ENCODE measurements at places on chromosomes 16 and 17. TPM values are rescaled to one million over a fixed set of nuclear protein-coding genes. Genes with fewer than 3 reads are reported as not detected.

The TMEM88 gene
- total RNA-seq, result 2.7 TPM

The SCGB1C2 gene
- total RNA-seq, result not detected

DNA sequence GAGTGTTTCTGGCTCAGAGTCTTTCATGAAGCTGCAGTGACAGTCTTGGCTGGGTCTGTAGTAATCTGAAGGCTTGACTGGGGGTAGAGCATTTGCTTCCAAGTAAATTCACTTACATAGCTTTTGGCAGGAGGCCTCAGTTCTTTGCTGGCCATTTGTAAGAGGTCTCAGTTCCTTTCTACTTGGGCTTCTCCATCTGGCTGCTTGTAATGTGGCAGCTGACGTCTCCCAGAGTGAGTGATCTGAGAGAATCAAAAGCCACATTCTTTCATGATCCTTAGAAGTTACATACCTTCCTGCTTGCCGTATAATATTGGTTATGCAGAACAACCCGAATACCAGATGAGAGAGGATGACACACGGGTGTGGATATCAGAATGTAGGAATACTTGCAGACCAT, 39.8 kb downstream of the NF1 start:
- DNase-seq, result no peak

DNA sequence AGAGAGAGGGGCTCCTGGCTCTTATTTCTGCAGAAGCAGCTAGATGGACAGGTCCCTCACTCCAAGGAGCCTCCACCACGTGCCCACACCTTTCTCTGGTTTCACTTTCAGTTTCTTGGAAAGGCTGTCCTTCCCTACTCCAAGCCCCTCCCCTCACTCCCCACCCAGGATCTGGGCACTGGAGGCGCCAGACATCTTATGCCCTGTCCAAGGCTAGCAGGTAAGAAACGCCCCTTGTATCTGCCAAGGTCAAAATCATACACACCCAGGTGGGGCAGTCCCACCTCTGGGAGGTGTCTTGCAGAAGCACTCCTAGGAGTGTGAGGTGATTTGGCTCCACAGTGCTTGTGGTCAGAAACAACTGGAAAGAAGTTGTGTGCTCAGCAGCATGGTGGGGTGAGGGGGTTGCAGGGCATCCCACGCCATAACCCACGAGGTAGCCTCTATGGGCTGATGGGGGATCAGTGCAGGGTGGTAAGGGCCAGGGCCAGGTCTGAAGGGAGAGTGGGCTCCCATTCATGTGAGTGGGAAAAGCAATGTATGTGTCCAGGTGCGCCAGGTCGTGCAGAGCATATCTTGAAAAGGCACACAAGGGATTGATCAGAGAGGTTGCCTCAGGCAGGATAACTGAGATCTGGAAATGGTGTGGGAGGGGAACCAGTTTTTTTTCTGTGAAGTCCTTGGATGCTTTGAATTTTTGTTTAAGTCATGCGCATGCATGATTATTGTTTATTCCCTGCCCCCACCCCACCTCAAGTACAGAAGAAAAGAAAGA, 31.8 kb upstream of the PRM1 start:
- DNase-seq, result no peak

The INCA1 gene
- total RNA-seq, result 0.50 TPM

- no peak for DNase-seq
Observed at GRCh38 chr17:4515501-4515900, 16.8 kb downstream of the SPNS2 start.

Data from spinal cord (tissue), 10 donors.